Stimulated activated CD8-positive, alpha-beta memory T cell treated with anti-CD3 and anti-CD28 coated beads, Interleukin-7, amount 100 ng/mL, for 48 hours (primary cell): ENCODE measurements at places on chromosomes 5 and 9.

DNA sequence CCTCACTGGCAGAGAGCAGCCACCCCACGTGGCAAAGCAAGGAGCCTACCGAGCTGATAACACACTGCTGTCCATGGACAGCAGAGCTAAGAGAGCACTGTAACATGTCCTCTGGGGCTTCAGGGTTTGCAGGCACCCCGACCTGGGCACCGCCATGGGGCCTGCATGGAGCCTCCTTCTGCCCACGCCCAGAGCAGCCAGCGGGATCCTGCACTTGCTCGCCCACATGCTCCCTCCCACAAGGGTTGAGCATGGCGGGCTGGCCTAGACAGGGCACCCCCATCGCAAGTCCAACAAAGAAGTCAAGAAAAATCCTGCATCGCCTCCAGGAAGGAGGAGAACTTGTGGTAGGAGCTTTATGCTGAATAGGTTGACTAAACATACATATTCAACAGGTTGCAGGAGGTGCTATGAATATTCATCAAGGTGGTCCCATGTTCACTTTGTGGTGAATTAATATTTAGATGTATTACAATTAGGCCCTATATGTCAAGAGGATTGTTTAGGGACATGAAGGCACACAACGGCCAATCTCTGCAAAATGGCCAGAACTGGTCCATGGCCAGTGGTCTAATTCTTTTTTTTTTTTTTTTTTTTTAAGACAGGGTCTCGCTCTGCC lies 3.8 kb upstream of the MIGA2 start:
- no peak for DNase-seq

GRCh38 chr9:106443520-106443919 lies 419.4 kb upstream of the ZNF462 start:
- no peak for DNase-seq

DNA sequence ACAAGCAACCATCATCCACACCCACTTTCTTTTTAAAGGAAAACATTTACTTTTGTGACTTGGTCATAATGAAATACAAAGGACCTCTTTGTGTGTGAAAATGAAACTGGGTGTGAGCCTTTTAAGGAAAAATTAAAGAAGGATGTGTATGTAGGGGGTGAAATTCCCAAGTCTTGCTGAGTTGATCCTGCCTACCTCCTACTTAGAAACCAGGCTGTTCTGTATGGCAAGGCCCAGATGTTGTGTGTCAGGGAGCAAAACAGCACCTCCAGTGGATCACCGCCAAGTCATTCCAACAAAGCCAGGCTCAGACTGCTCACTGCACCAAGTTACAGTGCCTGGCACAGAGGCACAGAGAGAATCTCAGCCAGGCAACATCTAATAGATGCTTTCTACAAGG lies 198.5 kb upstream of the FBN2 start:
- no peak for DNase-seq

GRCh38 chr9:109996936-109997580 lies 210.9 kb downstream of the C9orf152 start:
- DNase-seq, result no peak

- no peak for DNase-seq
Observed at GRCh38 chr5:126741361-126741760, 35.6 kb upstream of the LMNB1 start.

DNA sequence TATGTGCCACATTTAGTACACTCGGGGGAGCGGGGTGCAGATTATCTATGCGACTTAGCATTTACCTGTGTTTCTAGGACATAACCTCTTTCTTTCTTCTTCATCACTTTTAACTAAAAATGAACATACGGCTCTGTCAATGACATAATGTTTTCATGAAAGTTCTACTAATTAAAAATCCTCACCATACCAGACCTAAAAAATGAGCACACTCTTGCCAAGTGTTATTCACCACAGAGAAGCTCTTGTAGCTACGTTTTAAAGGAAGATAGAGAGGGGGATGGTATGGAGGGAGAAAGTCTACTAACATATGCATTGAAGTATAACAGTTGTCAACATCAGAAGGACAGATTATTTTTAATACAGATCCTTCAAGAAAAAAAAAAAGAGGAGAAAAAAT lies 1.6 kb downstream of the CDH10 start:
- DNase-seq, result no peak

DNA sequence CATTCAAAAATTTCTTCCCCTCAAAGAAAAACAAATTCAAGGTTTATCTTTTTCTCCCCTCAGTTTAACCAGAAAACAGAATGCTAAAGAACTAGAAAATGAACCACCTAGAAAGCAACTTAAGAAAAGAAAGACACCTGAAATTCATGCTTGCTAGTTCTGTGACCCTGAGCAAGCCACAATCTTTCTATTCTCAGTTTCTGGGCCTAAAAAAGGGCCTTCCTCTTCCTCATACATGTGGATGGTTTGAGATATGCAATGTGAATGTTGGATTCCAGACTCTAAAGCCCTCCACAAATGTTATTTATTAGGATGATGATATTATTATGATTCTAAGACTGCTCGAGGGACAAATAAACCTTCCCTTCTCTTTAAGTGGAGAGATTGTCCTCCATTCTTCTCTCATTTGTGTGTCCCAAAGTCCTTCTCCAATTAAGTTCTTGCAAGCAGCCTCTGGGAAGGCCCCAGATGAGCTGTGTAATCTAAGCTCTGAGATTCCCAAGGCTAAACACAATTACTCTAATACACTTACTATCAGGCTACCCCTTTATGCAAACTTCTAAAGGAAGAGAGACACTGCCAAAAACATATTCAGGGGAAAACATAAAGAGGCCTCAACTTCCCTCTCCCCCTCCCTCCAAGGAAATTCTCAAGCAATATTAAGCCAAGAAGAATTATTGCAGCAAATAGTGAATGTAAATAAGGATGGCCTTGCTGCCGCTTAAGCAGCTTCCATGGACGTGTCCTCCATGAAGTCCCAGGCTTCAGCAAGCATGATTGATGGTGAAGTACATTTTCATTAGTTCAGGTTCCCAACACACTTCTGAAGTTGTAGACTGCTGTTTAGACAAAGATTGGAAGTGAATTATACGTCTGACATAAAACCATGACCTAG lies 80.2 kb downstream of the PRKACG start:
- no peak for DNase-seq

DNA sequence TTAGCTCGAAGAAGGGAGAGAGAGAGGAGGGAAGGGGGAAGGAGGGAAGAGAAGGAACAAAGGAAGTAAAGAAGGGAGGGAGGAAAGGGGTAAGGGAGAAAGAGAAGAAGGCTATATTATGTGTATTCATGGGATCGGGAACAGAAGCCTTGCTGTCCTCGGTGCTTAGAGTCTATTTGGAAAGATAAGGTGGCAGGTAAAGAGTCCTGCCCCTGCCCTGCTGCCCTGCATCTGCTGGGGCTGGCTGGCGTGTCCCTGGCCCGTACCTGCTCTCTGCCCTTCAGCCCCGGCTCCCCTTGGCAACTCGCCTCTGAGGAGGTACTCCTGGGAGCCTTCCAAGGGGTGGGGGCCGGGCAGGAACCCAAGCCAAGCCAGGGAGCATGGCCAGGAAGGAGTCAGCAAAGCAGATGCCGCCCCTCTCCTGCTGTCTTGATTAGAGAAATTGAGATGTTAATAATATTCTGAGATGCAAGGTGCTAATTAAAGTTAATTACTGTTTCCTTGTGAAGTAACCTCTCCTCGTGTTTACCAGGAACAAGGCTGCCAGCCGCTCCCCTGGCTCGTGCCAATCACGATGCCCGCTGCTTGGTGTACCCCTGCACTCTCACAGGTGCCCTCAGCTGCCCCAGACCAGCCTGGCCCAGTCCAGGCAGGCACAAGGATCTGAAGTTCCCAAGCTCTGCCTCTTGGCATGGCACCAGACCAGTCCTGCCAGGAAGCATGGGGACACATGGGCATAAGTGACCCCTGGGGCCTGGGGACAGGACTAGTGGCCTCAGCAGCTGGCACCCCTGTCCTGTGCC lies 36.6 kb downstream of the PCDH1 start:
- DNase-seq, result no peak

GRCh38 chr5:43609752-43610151 lies 6.8 kb downstream of the NNT start:
- DNase-seq, result no peak

- DNase-seq, result no peak
Observed at GRCh38 chr9:20095430-20096092, 306.7 kb upstream of the SLC24A2 start.

- DNase-seq, result no peak
Observed at GRCh38 chr5:21831145-21831787, 1021.9 kb downstream of the CDH12 start.

GRCh38 chr9:83701769-83702168 lies 6.0 kb downstream of the UBQLN1 start:
- no peak for DNase-seq

DNA sequence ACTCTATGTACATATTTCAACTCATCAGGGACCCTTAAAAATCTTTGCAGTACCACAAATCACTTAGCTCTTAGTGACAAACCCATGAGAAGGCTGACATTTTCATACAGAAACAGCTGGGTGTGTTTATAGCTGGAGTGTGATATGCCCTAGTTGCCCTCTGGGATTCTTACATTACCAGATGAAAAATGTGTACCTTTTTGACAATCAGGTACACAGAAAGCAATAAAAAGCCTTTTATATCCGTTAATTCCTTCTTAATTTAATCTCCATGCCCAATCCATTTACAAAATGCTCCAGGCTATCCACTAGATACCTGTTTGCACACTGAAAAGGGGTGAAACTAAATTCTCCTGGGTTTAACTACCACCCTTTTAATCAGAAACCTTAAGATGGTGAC lies 222.9 kb downstream of the KIAA0825 start:
- DNase-seq, result no peak

- DNase-seq, result no peak
Observed at GRCh38 chr5:59093329-59093728, 510.5 kb downstream of the RAB3C start.

DNA sequence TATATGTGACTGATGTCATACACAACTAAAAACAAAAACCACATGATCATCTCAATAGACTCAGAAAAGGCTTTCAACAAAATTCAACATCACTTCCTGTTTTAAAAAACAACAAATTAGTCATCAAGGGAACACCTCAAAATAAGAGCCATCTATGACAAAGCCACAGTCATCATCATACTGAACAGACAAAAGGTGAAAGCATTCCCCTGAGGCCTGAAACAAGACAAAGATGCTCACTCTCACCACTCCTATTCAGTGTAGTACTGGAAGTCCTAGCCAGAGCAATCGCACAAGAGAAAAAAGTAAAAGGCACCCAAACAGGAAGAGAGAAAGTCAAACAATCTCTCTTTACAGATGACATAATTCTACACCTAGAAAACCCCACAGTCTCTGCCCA lies 893.5 kb upstream of the EDIL3 start:
- no peak for DNase-seq

DNA sequence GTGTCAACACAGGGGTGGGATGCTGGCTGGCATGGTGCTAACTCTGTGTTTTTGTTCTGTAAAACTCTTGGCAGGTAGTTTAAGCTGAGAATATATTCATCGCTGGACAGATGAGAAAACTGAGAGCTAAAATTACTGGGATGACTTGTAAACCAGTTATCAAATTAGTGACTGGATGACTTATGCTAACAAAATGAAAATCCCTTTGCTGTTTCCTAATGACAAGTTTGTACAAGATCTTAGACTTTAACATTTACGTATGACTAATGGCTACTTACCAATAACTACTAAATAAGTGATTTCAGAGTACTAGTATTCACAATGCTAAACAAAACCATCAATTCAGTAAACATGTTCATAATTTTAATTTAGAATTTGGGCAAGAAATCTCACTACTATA lies 854.8 kb upstream of the ARRDC3 start:
- DNase-seq, result no peak

- no peak for DNase-seq
Observed at GRCh38 chr5:122846051-122846550, 688 bp downstream of the SNX24 start.

- DNase-seq, result no peak
Observed at GRCh38 chr9:23825700-23826099, 340 bp downstream of the ELAVL2 start.

DNA sequence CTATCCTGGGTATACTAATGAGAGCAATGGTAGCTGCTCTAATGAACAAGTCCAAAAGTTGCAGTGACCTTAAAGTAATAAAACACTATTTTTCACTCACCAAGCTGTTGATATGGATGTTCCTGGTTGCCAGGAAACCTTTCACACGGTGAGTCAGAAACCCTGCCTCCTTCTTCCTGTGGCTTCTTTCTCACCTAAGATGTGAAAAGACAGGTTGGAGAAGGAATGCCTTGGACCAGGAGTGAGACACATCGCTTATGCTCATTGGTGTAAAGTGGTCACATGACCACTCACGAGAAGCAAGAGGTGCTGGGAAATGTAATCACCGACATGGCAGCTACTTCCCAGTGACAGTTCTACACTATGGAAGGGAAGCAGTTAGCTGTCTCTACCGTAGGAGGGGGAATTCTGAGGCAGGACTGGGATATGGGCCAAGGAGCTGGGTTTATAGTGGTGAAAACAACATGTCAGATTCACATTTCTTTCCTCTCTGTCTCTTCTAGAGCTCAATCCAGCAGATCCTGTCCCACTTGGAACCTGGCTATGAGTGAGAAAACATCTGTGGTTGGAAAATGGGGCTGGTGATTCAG lies 320.4 kb upstream of the KLF4 start:
- DNase-seq, result no peak

GRCh38 chr5:145697251-145697990 lies 137.7 kb downstream of the PRELID2 start:
- no peak for DNase-seq

- DNase-seq, result no peak
Observed at GRCh38 chr5:83507431-83507830, 35.9 kb downstream of the VCAN start.

DNA sequence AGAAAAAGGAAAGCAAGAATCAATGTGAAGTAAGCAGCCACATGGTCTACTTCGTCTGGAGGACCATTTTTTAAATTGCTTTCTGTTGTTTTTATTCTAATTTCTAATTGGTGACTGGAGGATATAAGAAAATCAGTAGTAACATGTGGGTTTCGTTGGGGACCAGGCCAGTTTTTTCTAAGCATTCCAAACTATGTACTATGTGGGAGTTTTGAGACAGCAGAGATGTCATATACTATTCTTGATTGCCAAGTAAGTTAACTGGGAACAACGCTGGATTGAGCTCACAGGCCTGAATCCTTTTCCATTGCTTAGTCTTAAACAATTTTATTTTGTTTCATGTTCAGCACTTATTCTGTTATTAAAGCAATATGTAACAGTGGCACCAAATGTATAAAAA lies 225.7 kb downstream of the TMEM167A start:
- no peak for DNase-seq

DNA sequence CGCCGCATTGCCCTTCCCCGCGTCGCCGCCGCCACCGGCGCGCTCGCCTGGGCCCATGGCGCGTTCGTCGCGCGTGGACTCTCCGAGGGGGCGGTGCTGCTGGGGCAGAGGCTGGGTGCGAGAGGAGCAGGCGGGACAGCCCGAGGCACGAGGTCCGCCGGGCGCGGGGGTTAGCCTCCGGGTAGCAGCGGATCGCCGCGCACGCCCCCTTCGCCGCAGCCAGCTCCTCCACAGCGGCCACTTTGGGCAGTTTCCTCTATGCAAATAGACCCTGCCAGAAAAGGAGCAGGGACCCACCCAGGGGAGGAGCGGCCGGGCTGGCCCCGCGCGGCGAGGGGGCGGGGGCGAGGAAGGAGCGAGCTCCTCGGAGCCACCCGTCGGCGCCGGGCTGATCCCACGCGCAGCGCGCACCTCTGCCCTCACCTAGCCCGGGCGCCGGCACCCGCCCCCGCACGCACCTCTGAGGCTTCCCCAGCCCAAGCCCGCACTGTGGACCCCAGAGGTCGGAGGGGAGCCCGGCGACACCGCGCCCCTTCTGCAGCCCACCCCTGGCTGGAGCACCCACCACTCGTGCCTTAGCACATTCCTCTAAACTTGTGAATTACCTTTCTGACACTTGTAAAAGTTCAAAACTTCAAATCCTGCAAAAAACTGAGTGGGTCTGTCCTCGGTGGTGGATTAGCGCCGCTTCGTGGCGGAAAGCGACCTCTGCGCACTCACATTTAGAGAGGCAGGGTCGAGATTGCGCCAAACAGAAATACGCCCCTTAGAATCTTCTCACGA lies at the start of gene COL23A1:
Gene COL23A1, minus strand, starts transcription at position 253 of the 783 bp plus-strand sequence.
- DNase-seq, result no peak
